Daoy (cell line): ENCODE measurements at places on chromosomes 3 and 15.

DNA sequence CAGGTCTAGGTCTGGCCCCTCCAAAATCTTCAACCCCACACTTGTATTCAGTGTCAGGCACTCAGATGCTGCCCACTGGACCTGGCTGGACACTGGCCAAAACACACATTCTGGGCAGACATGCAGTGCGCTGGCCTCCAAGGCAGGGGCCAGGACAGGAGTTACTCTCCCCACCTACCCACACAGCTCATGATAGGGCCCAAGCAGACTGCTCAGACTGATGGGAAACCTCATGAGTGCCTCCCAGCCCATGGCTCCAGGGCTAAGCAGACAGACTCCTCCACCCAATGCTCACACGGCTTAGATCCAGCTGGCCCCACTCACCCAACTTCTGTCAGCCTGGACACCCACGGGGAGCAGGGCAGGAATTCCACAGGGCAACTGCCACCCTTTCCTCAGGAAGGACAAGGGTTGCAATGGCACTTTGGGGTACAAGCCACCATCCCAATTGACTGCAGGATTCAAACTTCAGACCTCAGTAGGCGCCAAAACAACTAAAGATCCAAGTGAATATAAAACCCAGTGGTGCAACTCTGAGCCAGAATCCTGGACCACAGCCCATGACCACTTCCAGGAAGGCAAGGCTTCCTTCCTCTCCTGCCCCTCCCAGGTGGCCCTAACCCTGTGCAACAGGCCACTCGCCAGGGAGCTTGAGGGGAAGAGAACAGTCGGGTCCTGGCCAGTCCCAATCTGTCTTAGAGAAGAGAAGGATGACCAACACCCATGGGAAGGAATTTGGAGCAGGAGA is 1.4 kb downstream of the LTF start:
- peak; percentile 6 for DNase-seq

- DNase-seq, result no peak
Observed at GRCh38 chr3:30281526-30281925, 324.9 kb upstream of the TGFBR2 start.

GRCh38 chr3:15198686-15199085 is 7.4 kb upstream of the CAPN7 start:
- DNase-seq, result no peak

DNA sequence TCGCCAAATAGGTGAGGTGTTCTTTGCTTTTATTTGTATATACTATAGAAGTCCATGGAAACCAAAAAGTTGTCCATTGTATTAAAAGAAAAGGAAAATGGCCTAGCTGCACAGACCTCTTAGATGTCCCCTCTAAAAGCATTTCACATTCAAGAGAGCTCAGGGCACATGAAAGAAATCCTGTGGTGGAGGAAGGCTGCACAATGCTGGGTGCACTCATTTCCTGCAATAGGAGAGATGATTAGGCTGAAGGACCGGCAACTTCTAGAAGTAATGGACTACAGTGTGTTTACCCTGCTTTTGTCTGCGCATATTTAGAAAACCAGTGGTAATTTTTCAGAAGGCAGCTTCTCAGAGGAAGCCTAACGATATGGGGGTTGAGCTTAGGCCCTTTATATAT is 25.4 kb downstream of the PPM1L start:
- DNase-seq, result no peak

DNA sequence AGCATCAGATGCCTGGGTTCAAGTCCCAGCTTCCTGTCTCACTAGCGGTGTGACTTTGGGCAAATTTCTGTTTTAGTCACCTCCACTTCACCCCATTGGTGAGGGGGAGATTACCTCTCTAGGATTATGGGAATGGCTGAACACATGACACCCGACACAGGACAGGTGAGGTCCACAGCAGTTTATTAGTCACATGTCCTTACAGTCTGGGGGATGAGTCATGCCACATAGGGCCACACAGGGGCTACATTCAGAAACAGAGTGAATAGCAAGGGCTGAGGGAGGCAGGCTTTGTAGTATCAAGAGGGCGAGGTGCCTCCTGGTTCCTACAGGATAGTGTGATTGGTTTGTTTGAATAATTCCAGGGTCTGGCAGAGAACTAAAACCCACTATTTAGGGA is 15.2 kb upstream of the ITGA11 start:
- no peak for DNase-seq

- no peak for DNase-seq
Observed at GRCh38 chr3:15936312-15936711, 138.5 kb upstream of the ANKRD28 start.

DNA sequence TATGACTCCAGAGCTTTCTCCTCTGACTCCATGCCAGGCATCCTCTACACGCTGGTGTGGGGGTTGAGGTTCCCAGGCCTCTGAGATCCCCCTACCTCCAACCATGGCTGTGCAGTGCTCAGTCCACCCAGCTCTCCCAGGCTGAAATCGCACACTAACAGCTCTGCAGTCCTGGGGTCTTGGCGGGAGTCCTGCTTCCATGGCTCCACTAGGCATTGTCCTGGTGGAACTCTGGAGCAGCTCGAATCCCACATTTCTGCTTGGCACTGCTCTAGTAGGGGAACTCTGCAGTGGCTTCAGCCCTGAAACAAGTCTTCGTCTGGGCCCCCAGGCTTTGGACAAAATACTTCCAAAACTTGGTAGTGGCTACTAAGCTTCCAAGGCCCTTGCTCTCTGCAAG is 50.7 kb downstream of the ROPN1B start:
- DNase-seq, result no peak

- no peak for DNase-seq
Observed at GRCh38 chr3:117367861-117368260, 658.3 kb downstream of the TUSC7 start.

GRCh38 chr3:146975476-146975875 is 370.3 kb upstream of the PLSCR5 start:
- DNase-seq, result no peak

DNA sequence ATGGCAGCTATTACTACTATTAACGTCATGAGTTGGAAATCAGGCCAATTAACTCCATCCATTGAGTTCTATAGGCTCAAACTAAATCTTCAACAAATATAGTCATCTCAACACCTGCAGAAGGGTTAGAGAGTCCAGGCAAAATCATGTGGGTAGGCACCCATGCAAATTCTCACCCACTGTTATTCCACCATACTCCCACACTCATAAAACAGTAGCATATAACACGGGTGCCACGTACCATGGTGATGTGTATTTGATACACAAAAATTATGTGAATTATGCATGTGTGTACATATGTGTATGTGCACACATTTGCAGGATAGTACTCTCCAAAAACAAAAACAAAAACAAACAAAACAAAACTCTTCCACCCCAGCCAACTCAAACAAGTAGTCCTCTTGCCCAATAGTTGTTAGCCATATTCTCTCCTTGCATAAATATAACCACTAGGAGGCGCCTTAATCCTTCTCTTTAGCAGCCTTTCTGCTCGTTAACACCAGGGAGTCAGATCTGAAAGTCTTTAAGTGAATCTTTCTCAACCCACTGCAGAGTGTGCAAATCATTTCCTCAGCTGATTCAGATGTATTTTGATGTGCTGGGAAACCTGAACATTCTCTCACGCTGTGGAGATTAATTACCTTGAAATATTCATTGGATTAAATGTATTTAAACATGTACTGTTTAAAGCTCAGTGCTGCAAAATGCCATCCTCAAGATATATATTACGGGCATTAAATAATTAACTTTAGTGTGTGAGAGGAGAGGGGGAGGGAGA is 38.0 kb upstream of the COPB2 start:
- DNase-seq, result peak; percentile 43

GRCh38 chr3:81406318-81406717 is 355.1 kb downstream of the GBE1 start:
- DNase-seq, result no peak

DNA sequence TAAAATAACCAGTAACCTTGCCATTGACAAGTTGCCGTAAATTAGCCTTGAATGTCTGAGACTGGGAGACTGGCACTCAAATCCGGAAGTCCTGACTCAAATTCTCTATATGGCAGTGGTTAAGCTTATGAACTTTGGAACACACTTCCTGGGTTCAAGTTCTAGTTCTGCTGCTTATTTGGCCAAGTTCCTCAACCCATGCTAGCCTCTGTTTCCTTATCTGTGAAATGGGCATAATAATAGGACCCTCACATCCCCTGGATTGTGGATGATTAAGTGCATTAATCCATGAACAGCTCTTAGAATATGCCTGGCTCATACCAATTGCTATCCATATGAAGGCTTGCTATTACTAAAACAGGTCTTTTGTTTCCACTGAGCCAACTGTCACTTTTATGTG is 311.5 kb downstream of the EDEM1 start:
- no peak for DNase-seq

DNA sequence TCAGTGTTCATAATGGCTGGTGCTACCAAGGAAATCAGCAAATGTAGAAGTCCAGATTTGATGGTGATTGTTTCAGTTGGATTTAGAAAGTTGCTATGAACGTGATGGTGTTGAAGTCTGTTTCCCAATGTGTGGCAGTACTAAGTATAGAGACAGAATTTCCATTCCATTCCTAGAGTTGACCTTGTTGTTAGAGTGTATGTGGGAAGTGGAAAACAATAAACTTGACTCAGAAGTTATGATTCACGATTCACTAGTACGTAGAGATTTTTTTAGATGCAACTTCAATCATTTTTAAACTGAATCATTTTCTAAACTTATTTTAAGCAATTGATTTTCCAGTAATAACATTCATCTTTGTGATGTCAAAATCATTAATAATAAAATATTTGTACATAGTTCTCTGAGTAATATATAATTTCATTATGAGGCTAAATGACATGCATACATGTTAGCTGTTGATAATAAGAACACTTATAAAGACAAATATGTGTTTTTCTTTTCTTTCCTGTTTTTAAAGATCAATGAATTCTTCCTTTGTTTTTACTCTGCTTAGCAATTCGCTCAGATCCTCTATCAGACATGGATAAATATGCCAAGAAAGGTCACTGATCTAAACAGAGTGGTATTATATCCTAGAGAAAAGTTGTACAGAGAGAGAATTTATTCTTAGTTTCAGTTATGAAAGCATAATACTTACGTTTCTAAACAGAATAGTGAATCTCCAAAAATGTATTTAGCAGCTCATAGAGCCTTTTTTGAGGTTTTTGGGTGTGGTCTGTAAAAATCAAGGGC is 108.8 kb upstream of the GPR149 start:
- no peak for DNase-seq

DNA sequence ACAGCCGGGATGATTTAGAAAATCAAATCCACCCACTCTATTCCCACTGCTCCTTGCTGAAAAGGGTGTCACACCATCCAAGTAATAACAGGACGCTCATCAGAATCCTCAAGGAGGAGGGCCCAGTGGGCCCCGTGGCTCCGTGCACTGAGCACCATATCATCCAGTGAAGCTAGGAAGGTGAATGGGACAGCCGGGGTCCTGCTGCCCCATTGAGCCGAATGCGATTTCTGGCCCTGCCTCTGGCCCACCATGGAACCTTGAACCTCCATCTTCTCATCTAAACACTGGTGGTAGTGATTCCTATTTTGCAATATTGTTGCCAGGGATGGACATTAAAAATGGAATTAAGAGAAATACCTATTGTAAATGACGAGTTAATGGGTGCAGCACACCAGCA is 99.1 kb upstream of the SLC6A11 start:
- no peak for DNase-seq

GRCh38 chr3:141052201-141053069 is 1.3 kb downstream of the SPSB4 start:
- peak; percentile 44 for DNase-seq

DNA sequence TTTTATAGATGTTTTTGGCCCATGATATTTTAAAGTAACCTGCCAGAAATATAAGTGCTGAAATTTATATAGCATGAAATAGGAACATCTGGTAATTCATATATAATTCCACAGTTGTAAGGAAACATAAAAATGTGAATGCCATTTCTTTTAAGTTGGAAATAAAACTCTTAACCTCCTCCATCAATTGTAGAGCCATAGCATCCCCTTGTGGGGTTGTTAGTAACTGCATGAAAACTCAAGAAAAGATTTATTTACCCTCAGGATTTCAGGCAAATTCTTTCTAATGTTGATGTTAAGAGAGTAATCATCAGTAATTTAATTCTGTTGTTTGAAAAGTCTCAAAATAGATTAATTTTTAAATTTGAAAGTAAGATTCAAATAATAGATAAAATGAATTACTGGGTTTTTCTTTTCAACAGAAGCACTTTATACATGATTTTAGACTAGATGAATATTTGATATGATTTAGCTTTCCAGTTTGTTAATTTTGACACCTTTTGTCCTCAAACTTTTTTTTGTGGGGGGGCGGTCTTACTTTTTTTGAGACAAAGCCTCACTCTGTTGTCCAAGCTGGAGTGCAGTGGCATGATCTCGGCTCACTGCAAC is 74.7 kb downstream of the RASA2 start:
- peak; percentile 39 for DNase-seq

DNA sequence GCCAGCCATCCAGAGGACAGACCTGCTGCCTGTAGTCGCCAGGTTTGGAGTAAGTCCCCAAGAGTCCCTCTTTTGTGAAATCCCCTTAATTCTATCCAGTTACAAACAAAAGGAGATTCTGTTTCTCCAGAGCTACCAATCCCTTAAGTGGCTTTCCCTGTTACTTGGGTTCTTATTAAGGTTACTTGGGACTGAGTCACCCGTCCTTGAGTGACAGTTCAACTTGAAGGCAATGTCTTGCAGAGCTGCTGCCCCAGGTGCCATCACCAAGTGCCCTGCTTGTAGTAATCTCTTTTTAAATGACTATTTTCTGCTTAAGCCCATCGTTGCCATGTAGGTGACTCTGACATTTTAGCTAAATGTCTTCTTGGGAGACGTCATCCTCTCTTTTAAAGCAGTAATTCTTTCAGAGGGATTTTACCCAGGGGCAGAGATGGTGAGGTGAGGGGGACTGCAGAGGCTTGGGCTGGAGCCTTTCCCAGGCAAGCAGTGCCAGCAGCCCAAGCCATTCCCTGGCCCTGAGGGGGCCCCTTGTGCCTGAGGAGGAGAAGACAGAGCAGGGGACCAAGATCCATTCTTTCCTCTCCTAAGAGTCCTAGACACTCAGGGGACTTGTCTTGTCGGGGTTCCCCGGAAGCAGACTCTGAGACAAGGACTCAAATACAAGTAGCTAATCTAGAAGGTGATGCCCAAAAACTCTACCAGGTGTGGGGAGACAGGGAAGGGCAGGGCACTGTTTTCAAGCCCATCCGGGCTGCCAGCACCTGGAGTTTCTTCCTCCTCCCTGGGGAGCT is 253.7 kb downstream of the PLCL2 start:
- no peak for DNase-seq

GRCh38 chr3:107045791-107046190 is 331.4 kb upstream of the CCDC54 start:
- DNase-seq, result no peak

DNA sequence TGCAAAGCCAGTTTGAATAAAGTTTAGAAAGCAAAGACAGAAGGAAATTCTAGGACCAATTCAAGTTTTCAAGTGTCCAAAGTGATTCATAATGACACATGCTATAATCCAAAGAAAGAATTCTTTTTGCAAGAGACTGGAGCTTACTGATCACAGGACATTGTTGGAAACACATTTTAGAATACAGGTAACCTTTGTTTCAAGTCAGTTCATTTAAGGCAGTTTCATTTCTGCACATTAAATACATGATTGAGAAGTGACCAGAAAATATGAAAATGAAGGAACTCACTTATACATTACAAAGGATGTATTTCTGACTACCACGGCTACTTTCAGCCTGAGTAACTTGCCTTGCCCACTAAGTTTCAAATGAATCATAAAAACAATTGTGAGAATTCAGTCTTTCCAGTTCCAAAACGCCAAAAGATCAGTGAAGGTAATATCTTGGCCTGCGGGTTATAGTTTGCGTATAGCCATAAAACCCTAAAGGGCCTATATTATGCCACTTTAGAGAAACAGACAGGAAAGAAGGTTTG is 48.7 kb downstream of the PRICKLE2 start:
- peak; percentile 19 for DNase-seq
